ENCODE measurements at places on chromosomes 1 and 21.
A peak's percentile ranks its signal among the peaks of the same experiment; 100 is the strongest.

- no peak for DNase-seq
Observed at GRCh38 chr1:162876751-162877150, 15.8 kb upstream of the CCDC190 start.

DNA sequence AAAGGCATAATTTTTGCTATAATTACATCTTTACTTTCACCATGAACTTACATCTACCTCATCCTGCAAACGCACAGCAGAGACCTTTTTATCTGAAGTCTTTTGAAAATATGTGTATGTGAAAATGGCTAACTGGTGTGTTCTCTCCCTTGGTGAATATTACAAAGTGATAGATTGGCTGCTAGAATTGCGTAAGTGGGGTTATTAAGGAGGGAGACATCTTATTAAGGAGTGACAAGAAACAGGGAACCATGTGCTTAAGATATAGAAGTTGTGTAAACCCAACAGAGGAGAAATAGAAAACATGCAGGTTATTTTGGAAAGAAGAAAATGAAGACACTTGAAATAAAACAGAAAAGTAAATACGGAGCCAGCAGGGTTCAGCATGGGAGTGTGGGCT lies 7.8 kb downstream of the KCNJ15 start:
- no peak for DNase-seq

GRCh38 chr1:154288661-154289060 lies 16.2 kb downstream of the HAX1 start:
- no peak for DNase-seq

DNA sequence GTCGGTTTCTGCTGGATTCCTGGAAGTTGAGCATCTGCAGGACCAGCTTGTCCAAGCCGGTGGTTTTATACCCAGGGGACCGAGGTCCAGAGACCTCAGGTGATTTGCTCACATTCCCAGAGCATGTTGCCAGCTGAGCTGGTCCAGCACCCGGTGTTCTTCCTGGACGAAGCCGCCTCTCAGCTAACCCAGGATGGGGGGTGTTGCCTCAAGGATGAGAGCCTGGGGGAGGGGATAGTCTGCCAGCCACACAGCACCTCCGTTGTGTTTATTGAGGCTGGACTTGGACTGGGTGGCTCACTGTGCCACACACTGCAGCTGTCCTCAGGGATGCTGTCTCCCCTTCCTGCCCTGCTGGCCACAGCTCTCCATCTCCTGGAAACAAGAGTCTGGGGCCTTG lies 1.5 kb downstream of the TMEM201 start:
- DNase-seq, result no peak

DNA sequence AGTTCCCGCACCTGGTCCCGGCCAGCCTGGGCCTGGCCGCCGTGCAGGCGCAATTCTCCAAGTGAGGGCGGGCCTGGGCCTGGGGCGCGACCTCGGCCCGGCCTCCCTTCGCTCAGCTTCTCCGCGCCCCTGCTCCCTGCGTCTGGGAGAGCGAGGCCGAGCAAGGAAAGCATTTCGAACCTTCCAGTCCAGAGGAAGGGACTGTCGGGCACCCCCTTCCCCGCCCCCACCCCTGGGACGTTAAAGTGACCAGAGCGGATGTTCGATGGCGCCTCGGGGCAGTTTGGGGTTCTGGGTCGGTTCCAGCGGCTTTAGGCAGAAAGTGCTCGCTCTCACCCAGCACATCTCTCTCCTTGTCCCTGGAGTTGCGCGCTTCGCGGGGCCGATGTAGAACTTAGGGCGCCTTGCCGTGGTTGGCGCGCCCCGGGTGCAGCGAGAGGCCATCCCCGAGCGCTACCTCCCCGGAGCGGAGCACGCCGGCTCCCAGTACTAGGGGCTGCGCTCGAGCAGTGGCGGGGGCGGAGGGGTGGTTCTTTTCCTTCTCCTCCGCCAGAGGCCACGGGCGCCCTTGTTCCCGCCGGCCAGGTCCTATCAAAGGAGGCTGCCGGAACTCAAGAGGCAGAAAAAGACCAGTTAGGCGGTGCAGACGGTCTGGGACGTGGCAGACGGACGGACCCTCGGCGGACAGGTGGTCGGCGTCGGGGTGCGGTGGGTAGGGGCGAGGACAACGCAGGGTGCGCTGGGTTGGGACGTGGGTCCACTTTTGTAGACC lies 1.2 kb downstream of the OLIG1 start:
- DNase-seq, result peak; percentile 28

DNA sequence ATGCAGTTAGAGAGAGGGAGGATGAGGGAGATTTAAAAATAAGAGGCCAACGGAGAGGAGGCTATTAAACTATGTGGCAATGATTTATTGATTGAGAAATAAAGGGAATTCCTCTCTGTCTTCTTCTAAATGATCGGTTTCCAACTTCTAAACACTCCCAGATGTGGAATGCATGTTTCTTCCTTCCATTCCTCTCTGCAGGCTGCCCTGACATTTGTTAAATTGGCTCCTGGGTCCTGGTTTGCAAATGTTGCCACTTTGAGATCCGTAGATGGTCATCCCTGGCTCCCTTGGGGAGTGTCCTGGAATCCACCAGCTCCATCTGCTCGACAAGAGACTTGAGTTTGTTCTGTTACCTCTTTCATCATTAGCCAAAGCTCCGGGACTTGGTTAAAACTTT lies 10.3 kb upstream of the C1orf198 start:
- DNase-seq, result peak; percentile 78

Data from EL (cell line).